Stimulated activated CD8-positive, alpha-beta memory T cell treated with anti-CD3 and anti-CD28 coated beads, Interleukin-4, amount 100 ng/mL, for 1 hour (primary cell): ENCODE measurements at places on chromosomes 16 and 17.

GRCh38 chr16:54277845-54278703 lies 8.5 kb downstream of the IRX3 start:
- no peak for DNase-seq

- peak; percentile 53 for DNase-seq
These were observed 410 bp upstream of the HOXB5 start for GRCh38 chr17:48593840-48594537.

GRCh38 chr16:31219154-31219741 lies 2.3 kb upstream of the PYDC1 start:
- no peak for DNase-seq

DNA sequence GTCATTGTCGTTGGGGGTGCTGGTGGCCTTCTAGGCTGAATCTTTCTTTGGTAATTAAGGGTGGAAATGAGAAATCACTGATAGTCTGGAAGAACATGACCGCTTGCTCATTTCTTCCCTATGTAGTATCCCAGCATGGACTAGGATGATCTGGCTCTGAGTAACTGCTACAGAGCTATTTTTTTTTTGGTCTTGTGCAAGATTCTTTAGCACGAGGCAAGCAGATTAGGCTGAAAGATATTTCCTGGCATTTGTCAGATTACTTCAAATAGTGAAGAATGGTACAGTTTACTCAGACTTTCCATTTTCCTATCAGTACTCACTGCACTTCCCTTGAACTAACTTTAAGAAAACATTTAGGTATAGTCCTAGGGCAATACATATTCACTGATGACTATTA lies 89.0 kb downstream of the SYCE1L start:
- DNase-seq: no peak

DNA sequence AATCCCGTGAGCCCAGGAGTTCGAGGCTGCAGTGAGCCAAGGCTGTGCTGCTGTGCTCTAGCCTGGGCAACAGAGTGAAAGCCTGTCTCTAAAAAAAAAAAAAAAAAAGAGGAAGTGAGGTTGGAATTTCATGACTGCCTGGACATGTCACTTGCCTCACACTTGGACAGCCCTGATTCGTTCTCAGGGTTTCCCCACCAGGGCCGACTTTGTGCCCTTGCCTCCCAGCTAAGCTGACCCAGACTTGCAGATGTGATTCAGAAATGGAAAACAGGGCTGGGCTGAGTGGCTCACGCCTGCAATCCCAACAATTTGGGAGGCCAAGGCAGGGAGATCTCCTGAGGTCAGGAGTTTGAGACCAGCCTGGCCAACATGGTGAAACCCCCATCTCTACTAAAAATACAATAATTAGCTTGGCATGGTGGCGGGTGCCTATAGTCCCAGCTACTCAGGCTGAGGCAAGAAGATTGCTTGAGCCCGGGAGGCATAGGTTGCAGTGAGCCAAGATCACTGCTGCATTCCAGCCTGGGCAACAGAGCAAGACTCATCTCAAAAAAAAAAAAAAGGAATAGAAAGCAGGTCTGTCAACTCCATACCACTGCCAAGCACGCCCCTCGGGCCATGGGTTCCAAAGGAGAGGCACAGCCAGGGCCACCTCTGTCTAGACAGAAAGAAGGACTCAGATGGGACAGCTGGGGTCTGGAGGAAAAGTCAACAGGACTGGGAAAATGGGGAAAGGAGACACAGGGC lies 46.9 kb downstream of the SOCS1 start:
- no peak for DNase-seq

DNA sequence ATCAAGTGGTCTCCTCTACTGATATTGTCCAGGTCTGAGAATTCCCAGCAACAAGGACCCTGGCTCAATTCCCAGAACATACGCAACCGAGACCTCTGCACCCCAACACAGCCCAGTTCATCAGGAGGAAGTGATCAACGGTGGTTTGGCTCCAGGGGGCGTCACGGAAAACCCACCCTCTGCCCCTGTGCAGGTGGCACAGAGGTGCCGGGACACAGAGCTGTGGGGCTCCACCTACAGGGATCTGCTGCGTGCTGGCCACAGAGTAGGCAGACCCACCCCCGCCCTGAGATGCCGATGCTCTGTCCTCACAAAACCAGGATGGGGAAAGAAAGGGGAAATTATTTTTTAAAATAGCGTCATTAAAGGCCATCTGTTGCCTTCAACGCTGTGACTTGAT lies 69.6 kb downstream of the LMF1 start:
- DNase-seq: no peak

DNA sequence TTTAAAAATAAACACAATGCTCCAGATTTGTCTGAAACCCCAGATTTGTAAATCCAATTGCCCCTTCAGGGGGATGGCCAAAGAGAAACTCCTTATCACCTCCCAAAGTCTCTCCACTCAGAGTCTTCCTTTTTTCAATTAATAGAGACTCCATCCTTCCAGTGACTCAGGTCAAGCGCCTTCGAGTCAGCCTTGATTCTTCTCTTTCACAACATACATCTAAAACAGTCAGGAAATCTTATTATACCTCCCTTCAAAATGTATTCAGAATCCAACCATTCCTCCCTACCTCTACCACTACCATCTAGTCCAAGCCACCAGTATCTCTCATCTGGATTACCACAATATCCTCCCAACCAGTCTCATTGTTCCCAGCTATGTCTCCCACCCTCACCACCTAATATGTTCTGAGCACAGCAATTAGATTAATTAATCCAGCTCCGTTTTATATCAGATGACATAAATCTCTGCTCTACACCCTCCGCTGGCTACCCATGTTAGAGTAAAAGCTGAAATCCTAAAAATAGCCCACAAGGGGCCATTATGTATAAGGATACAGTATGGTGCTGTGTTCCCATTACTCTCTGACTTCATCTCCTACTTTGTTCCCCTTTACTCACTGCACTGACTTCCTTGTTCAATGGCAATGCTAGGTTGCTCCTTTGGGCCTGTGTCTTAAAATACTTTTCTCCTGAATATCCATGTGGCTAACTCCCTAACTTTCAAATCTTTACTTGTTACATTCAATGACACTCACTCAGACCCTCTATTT lies 11.8 kb downstream of the SIAH1 start:
- no peak for DNase-seq

DNA sequence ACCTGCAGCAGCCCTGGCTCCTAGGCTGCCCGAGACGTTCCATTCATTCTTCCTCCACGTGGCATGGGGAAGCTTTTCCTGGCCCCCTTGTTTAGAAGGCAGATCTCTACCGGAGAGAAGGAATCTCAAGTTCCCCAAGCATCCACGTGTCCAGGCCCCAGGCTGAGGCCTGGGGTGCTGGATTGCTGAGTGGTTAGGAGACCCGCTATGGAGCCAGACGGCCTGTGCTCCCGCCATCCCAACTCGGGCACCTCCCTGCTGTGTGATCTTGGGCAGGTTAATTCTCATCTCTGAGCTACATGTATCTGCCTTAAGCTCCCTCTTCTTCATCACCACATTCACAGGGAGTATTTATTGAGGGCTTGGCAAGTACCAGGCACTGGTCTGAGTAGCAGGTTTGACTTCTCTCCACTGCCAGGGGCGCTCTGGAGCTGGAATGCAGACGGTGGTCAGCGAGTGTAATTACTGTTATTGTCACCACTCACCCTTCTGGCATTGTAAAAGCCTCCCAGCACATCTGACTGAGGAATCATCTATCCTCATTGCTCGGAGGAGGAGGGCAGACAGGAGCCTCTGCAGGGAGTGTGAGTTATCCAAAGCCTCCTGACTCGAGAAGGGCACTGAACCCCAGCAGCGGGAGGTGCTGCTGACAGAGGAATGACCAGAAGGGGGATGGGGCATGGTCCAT lies 1.1 kb upstream of the ADGRG1 start:
- no peak for DNase-seq

DNA sequence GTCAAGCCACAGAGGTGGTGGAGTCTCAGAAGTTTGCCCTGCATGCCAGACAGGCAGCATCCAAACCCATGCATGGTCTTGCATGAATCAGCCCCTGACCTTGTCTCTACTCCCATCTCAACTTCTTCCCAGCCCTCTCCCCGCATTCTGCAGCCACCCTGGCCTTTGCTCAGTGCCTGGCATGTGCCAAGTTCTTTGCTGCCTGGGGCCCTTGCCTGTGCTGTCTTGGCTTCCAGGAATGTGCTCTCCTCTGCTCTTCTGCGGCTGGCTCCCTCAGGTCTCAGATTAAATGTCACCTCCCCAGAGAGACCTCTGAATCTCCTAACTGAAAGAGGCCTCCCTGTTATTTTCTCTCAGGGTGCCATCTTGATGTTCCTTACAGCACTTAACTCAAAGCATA lies 17.6 kb downstream of the DRC3 start:
- no peak for DNase-seq

- DNase-seq: no peak
These were observed 7.0 kb upstream of the CBFA2T3 start for GRCh38 chr16:88983771-88984687.
